ENCODE measurements at places on chromosomes 2 and 18.
A peak's percentile ranks its signal among the peaks of the same experiment; 100 is the strongest.

DNA sequence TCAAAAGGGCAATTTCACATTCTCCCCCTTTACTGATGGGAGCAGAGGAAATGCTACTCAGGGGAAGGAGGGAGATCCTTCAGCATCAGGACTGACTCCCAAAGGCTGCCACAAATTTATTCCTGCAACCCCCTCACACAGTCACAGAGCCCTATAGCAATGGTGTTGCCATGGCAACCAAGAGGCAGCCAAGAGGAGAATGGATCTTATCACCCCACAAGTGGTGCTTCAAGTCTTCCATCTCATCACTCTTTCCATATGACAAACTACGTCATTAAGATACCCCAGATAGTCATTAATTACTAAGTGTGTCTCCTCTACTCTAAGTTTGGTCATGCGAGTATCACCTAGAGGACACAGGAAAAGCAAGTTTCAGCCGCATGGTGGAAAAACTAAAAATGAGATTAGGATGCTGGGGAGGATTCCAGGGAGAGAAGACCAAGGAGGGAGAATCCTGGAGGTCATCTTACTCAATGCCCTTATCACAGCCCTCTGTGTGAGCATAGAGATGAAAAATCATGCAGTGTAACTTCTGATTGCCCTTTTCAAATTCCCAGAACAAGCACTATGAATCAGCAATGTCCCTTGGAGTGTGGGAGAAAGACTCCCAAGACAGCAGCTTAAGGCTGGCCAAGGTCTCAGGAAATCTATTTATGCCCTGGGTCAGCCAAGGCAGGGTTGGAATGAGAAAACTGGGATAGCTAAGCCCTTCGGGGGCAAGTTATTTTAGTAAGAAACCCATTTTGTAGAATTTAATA, 885.7 kb upstream of the KLHL29 start:
- no peak for DNase-seq

DNA sequence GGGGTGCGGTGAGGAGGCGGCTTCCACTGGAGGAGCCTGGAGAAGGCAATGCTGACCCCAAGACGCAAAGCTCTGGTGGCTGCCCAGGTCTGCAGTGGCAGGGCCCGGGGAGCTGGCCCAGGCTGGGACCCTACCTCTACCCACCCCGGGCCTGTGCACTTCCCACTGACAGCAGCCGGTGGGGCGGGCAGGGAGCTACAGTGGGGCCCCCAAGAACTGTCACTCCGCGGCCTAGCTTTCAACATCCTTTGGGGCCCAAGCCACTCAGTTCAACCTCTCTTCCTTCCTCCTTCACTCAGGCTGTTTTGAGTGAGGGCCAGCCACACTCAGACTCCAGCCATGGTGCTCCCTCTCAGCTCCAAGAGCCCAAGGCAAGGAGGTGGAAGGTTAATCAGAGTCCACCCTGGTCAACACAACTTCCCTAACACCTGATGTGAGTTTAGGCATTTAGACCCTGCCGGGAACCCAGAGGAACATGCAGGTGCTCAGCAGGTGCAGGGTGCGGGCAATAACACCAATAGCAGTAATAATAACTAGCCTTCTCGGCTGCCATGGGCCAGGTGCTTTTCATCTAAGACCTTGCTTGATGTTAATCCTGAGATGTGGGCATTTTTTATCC, 93.6 kb downstream of the ZFP36L2 start:
- no peak for DNase-seq

DNA sequence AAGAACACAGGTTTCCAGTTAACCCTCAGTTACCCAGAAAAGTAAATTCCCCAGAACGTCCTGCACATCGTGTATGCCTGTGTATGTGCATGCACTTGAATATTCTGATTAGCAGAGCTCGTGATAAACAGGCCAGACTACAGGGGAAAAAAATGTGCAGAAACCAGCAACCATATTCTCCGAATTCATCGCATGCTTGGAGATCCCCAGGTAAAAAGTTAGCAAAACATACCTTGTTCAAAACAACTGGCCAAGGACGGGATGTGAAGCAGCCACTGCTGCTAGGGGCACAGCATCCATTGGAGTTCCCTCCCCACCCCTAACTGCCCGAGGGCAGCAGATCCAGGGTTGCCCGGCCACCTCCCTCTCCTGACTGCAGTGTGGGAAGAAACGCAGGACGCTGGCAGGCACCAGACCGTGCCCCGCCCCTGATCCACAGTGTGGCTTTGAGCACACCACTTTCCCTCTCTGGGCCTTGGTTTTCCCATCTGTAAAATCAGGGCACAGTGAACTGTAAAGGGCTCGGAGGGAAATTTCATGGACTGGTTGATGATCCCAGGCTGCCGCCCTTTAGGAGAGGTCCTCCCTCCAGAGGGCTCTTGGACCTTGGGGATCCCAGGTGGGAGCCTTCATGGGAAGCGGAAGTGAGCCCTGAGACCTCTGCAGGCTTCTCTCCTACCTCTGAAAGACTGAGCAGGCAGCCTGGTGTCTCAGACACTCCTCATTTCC, 11.9 kb upstream of the ARID5A start:
- DNase-seq, result no peak

DNA sequence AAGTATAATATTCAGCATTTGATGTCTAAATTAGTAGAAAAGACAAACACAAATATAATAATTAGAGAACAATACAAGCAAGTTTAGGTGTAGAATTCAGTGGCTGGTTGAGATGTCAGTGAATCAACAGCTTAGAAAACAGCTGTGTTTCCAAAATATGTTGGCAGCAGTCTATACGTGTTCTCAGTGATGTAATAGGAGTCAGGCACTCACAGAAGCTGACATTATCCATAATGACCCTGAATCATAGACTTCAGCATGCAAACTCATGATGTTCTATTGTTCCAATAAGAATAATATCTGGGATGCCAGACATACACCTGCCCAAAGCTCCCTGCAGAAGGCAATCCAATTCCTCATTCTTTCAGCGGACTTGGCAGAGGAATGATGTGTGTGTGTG, 164.7 kb downstream of the SLC8A1 start:
- no peak for DNase-seq

DNA sequence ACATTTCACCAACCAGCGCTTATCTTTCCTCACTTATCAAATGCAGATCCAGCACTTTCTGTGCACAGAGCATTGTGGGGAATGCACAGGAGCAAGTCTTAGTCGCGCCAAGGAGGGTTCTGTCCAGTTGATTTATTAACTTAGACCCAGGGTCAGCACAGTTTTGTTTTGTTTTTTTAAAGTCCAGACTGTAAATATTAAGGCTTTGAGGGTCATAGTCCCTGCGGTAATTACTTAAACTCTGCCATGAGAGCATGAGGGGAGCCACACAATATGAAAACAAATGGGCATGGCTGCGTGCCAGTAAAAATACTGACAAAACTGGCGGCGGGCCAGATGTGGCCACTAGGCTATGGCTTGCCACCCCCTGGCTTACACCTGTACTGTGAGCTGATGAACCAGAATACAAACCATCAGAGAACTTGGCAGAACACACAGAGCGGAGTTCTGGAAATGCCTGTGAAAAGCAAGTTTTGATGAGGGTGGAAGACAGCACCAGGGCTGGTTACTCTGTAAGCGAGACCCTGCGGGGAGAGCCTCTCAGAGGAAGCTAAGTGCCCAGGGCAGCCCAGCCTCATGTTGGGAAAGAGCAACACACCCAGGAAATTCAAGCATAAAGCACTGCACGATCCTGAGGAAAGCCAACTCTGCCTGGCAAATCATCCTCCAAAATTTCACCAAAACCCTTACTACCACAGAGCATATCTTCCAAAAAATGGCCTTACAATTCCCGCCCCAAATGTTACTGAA, 43.6 kb downstream of the L3MBTL4 start:
- DNase-seq, result no peak

DNA sequence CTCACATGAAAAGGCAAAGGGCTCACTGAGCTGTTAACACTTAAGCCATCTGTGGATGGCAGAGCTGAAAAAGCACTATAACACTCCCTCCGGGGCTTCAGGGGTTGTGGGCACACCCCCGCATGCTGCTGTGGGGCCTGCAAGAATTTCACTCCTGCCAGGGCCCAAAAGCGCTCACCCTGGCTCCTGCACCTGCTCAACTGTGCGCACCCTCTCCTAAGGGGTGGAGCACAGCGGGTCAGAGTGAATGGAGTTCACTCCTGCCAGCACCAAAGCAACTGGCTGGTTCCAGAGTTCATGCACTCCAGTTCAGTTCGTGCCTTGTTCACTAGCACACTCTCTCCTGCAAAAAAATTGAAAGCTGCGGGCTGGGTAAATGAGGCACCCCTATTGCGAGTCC, 814.2 kb upstream of the SLC39A10 start:
- DNase-seq, result no peak

GRCh38 chr2:11004199-11004598, 92.5 kb downstream of the KCNF1 start:
- peak; percentile 28 for DNase-seq

DNA sequence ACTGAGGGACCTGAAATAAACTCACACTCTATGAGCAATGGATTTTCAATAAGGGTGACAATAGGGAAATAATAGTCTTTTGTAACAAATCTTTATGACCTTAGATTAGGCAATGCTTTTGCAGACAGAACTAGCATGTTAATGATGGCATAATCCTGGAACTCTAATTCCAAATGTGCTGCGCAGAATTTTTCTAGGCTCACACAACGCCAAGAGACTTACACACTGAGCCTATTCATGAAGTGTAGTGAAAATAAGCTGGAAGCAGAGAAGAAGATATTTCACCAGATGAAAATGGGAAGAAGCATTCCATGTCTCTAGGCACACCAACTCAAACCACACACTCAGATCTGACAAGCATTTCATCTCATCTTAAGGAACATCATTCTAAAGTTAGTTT, 178.5 kb downstream of the L3MBTL4 start:
- no peak for DNase-seq

GRCh38 chr2:79180092-79180491, 20.5 kb upstream of the REG3A start:
- DNase-seq, result no peak

DNA sequence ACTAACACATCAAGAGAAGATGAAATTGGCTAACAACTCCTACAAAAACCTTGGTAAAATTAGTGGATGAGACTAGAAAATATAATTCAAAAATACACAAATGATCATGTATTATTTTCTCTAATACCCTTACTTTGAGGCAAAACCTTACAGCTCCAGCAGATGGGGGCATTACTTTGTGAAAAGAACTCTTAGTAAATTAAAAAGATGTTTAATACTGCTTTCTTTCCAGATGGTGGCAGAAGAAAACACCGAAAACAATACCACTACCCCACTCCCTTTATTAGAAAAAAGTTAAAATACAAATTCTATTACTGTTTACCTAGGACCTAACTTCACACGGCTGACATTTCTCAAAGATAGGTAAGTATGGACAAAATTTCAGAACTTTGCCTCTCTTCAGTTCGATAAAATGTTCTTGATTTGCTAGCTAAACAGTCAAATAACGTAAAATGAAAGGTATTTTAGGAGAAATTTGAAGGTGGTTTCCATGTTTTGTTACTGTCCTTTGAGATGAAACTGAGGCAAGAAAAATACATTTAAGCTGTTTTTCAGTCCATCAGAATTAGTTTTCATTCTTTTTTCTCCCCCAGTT, 30.6 kb downstream of the ORC4 start:
- peak; percentile 64 for DNase-seq

GRCh38 chr2:85779641-85780315, 26.0 kb downstream of the ATOH8 start:
- no peak for DNase-seq

DNA sequence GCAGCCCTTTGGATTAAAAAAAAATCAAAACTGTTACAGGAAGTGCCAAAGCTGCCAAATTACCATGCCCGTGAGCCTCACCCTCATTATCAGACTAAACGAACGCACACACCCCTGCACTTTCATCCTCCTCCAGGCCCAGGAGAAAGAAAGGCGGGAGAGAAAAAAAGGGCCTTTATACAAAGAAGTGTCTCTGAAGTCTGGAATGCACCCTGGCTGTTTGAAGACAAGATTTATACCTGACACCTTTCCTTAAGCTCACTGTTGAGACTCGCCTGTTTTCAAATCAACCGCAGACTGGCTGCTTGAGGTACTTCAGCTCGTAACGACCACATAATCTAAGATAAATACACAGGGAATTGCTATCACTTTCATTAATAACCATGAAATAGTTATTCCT, 31.0 kb downstream of the EDAR start:
- no peak for DNase-seq

GRCh38 chr2:130160131-130160530, 15.2 kb upstream of the CCDC74B start:
- DNase-seq, result no peak

GRCh38 chr2:130913891-130914290, 77.2 kb downstream of the ARHGEF4 start:
- no peak for DNase-seq

- DNase-seq, result no peak
Measured at GRCh38 chr2:236402033-236402790, 138.0 kb upstream of the ASB18 start.

GRCh38 chr2:146461068-146461467, 1383.8 kb upstream of the ACVR2A start:
- no peak for DNase-seq

DNA sequence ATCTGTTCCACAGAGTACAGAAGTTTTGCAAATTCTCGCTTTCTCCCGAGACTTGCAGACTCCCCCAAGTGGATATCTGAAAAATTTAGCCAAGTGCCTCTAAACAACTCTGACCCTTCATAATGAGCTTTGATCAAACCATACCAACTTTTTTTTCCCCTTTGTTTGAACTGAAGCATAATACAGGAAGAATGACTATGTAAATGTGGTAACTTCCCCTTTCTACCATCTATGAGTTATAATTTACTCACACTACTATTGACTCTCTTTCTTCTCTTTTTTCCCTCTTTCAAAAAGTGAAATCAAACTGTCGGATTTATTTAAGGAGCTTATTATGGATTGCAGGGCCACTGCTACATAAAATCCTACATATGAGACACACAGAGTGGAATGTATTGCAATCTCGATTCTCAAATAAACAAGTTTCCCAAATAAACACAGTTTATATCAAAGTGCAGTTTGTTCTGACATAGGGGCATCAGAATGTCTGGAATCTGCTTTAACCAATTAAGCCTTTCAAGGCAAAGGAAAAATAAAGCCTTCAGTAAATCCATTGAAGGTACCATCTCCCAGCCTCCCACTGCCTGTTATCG, 1.4 kb upstream of the ZNF804A start:
- peak; percentile 69 for DNase-seq

- DNase-seq, result no peak
Measured at GRCh38 chr18:43382641-43383403, 105.5 kb upstream of the SYT4 start.

DNA sequence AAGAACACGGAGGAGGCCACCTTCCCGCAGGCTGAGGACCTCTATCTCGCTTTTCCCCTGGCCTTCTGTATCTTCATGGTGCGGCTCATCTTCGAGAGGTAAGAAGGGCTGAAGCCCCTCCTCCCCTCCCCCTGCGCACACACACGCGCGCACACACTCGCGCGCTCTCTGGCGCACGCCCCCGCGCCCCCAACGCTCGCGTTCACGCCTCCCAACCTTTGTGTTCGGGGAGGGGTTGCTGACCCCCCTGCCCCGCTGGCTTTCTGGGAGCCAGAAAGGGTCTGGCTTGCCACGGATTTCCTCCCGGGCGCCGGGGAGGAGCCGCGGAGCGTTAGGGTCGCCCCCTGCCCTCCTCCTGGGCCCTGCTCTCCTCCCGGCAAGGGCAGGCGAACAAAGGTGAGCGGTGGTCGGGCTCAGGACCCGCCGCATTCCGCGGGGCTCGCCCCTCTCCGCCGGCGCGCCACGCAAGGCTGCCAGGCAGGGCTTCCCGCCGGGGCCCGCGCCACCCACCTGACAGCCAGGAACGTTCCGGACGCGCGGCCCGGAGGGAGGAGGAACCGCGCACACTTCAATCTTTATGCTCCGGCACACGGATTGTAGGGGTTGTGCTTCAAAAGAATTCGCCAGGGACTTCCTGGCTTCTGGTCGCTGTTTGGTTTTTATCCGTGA, 583 bp downstream of the CERS6 start:
- DNase-seq, result peak; percentile 26

All from foreskin fibroblast (primary cell).